ENCODE measurements at places on chromosomes 7 and 10.

DNA sequence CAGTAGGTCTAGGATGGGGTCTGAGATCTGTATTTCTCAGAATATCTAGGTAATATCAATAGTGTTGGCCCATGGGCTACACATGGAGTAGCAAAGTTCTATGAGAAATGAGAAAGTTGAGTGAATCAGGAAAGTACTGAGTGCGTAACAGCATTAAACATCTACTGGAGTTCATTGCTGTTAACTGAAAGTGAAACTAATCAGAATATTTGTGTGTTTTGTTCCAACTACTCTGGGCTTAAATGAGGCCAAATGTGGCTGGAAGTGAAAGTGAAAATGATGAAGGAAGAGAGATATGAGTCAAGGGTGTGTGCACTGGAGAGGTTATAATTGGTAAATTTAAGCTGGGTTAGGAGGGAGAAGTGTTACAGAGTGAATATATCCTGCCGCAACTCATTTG is 46.5 kb downstream of the TMEM106B start:
- DNase-seq, result no peak

GRCh38 chr7:14229047-14229446 is 239.6 kb upstream of the ETV1 start:
- no peak for DNase-seq

- no peak for DNase-seq
Observed at GRCh38 chr7:19322002-19322401, 176.8 kb upstream of the FERD3L start.

DNA sequence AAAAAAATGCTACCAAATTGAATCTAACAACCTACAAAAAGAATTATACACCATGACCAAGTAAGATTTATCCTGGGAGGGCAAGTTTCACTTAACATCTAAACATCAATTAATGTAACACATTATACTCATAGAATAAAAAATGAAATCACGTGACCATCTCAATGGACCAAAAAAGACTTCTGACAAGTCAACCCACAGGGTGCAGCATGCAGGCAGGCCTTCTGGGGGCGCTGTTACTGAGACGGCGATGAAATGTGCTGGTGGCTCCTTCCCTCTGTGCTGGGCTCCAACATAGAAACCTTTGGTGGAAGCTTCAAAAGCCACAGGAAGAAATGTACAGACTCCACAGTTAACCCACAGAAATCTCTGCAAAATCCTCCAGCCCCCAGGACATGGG is 103.1 kb downstream of the INHBA start:
- DNase-seq, result no peak

DNA sequence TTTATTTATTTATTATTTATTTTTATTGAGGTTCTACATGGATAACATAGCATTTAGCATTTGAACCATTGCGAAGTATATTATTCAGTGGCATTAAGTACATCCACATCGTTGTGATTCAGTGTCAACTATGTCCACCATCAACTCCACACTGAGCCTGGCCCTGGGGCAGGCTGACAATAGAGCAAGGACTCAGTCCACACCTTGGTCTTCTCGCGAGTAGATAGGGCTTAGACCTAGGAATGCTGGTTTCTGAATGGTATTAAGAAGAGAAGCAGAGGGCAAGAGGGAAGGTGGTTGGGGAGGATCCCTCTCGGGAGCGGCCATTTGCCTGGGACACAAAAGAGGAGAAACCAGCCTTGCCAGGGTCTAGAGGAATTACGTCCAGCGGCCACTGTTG is 599.2 kb upstream of the MGMT start:
- DNase-seq, result no peak

DNA sequence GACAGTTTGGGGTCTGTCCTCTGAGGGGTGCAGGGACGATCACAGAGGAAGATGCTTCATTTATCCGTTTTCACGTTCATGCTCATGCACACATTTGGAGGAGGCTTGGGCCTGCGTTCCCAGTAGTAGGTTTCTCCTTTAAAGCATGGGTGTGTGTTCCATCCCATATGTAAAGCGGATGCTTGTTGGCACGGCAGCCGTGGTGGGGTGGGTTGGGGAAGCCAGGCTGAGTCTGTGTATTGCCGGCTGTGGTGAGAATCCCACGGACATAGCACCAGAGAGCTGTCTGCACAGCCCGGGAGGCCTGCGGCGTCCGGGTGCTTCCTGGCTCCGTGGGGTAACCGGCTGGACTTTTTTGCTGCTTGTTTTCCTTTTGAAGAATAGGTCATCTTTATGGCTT is 440 bp downstream of the JAKMIP3 start:
- DNase-seq, result no peak

GRCh38 chr7:134847851-134848588 is 68.6 kb downstream of the CALD1 start:
- DNase-seq, result no peak

- no peak for DNase-seq
Observed at GRCh38 chr10:132676193-132676891, 109.6 kb downstream of the NKX6-2 start.

- no peak for DNase-seq
Observed at GRCh38 chr10:7288060-7288690, 122.7 kb downstream of the SFMBT2 start.

GRCh38 chr10:14186245-14186644 is 144.5 kb downstream of the FRMD4A start:
- no peak for DNase-seq
